ENCODE measurements at places on chromosomes 5 and 9.

DNA sequence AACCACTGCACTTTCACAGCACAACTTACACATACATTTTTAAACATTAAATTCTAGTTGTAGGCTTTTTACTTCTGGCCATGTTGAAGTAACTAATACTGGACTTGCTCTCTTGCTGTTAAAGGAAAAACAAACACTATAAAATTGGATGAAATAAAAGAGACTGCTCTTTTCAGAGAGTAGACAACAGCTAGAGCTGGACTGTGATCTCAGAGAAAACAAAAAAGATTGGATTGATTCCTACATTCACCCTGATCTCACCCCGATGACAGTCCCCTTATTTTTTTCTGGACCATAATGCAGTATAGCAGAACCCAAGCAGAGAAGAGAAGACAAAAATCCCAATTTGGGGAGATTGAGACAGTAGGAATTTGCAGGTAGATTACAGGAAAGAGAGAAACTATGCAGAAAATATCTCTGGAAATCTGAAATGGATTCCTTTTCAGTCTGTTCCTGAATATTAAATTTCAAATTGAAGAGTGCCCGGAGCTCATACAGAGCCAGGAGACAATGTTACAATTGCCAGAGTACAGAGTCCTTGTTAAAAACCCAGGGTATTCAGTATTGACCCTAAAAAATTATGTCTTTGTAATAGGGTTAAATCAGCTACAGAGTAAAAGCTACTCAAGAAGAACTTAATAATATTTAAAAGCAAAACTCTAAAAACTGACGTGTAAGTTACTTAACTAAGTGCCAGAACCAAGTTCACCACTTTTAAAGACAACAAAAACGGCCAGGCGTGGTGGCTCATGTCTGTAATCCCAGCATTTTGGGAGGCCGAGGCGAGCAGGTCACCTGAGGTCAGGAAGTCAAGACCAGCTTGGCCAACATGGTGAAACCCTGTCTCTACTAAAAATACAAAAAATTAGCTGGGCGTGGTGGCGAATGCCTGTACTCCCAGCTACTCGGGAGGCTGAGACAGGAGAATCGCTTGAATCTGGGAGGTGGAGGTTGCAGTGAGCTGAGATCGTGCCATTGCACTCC, 208.6 kb downstream of the MPDZ start:
- no peak for DNase-seq

DNA sequence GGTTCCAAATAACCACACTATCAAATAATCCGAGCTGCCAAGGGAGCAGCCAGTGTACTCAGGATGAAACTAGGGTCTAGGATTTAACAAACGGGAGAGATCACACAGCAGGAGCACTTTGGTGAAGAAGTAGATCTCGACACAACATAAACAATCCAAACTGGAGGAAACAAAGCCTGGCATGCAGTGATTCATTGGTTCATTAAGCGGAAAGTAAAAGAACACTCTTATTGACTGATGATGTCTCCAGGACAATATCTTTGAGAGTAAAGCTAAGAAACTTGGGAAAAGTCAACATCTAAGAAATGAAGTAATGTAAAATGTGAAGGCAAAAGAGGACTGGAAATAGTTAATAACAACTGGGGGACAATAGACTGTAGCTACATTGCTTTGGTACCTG, 1478.3 kb upstream of the CDH9 start:
- no peak for DNase-seq

DNA sequence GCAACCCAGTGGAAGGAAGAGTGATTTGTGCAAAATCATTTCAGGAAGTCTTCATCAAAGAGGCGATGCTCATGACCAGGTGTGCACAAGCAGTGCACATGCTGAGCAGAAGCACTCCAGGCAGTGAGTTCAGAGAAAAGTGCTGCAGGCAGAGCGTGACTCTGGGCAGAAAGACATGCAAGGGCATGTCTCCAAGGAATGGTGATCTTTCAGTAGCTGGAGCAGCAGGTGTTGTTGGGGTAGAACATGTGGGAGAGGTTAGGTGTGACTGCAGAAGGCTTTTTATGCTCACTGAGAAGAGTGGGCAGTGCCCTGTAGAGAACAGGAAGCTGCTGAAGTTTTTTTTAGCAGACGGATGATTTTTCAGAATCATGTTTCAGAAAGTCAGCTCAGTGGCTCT, 545.4 kb upstream of the TLE4 start:
- DNase-seq = no peak

DNA sequence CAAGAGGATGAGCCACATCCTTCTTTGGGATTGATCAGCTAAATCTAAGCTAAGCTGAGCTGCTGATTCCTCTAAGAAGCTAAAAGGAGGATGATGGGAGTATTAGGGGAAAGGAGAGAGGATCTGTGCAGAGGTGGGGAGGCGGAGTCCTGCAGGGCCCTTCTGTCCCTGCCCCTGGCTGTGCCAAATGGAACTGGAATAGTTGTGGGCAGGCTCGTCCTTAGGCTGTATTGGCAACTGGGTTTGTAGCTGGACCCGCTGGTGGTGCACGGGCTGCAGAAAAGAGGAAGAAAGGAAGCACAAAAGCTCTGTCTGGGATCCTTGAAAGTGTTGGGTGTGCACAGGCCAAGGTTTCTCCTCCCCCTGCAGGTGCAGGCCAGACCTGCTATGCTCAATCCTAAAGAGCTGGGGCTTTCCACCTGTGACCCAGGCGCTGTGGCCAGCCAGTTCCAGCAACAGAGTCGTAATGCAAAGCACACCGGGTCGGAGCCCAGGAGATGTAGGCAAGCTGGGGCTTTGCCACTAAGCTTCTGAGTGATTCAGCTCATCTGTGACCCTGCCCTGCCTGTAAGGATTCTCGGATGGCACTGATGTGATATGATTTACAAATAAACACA, 9.8 kb downstream of the CLTB start:
- no peak for DNase-seq

DNA sequence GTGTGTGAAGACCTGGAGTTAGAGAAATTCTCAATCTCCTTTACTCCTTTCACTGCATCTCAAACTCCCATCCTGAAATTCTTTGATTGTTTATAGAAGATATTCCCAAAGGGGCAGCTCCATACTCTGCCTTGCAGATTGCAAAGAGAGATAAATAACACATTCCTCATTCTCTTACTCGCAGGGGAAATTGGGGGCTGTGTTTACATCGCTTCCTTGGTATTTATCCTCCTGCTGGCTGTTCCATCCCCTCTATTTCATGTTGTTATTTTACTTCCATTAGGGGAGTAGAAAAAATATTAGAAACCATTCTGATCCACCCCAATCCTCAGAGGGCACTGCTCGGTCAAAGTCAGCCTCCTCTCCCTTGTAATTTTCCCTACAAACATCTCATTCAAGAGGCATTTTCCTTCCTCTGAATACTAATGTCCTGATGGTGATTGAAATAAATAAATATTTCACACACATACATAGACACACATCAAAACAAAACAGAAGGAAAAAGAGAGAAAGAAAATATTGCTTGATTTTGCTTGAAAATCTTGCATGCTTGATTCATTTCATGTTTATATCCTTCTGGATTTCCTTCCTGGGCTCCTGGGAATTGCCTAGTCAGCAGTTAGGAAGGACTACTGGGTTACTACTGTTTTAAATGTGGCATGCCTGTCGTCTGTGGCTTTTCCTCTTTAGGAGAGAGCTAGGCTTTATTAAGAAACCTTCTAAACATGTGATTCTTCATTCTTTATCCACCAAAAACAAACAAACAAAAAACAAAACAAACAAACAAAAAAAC, 420.1 kb upstream of the PAPPA start:
- DNase-seq = no peak

- no peak for DNase-seq
These were observed 11.5 kb downstream of the STKLD1 start for GRCh38 chr9:133387680-133388079.

DNA sequence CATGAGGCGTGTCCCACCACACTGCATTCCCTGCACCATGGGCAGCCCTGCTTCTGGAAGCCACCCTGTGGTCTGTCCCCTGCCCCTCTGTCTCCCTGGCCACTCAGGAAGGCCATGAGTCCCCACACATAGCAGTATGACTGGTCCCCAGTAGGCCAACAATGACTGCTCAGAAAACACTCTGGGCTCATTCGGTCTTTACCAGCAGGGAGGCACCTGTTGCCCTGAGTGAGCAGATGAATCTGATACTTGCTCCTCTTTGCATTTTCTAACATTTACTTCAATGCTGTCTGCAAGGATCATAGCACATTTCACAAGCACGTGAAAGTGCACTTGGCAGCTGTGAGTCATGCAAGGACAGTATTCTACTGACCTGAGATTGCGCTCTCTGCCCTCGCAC, 365.4 kb upstream of the IRX1 start:
- DNase-seq = no peak

DNA sequence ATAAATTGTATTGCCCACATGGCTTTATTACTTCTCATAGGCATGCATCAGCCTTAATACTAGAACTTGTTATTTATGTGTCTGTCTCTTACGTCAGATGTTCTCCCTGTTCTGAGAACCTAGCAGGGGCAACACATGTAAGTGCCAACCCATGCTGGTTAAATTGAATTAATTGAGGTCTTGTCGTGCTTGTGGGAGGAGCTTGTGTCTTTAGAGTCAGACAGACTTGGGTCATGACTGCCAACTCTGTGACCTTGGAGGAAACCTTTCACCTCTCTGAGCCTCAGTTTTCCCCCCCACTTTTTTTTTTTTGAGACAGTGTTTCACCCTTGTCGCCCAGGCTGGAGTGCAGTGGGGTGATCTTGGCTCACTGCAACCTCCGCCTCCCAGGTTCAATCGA, 2.2 kb upstream of the MEGF9 start:
- DNase-seq = no peak

- no peak for DNase-seq
These were observed 23.3 kb upstream of the UGT3A2 start for GRCh38 chr5:36089989-36090388.

DNA sequence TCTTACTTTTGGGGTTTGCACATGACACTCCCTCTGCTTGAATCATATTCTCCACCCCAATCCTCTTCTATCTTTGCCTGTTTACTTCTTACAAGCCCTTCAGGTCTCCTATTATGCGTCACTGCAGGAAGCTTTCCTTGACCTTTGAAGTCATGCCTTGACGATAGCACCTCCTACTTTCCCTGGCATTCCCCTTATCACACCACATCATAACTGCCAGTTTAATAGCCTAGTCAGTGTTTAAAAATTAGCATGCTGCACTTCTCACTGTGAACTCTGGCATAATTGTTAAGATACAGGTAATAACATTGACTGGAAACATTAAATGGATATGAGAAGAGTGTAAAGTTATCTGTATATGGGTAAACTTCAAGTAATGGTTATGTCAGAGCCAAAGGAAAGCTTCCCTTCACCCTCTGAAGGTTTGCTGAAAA, 37.1 kb upstream of the CEP120 start:
- DNase-seq = no peak

DNA sequence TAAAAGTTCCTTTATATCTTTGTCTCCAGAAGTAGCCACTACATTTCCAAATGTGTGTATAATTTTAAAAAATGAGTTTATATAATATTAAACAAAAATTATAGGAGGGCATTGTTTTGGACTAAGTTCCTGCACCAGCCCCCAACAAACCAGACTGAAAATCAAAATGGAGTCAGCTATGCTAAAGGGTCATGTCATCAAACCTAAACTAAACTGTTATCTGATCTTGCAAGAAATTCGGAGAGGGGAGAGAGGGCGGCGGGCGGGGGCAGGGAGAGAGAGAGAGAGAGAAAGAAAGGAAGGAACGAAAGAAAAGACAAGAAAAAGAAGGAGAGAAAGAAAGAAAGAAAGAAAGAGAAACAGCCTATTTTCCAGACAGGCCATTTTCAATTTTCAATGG, 63.5 kb downstream of the DOCK2 start:
- DNase-seq = no peak

- no peak for DNase-seq
These were observed 406.9 kb downstream of the KDM4C start for GRCh38 chr9:7164440-7165330.

DNA sequence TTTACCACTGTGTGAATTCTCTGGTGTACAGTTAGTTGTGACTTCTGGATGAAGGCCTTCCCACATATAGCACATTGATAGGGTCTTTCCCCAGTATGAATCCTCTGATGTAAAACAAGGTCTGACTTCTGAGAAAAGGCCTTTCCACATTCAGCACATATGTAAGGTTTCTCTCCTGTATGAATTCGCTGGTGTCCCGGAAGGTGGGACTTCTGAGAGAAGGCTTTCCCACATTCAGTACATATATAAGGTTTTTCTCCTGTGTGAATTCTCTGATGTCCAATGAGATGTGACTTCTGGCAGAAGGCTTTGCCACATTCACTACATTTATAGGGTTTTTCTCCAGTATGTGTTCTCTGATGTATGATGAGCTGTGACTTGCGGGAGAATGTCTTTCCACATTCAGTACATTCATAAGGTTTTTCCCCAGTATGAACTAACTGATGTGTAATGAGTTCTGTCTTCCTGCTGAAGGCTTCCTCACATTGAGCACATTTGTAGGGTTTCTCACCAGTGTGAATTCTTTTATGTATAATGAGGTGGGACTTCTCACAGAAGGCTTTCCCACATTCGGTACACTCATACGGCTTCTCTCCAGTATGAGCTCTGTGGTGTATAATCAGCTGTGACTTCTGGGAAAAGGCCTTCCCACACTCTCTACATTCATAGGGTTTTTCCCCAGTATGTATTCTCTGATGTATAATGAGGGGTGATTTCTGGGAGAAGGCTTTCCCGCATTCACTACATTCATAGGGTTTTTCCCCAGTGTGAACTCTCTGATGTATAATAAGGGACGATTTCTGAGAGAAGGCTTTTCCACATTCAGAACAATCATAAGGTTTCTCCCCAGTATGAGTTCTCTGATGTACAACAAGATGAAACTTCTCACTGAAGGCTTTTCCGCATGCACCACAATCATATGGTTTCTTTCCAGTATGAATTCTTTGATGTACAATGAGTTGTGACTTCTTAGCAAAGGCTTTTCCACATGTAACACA, 9.1 kb downstream of the ZNF300 start:
- DNase-seq = no peak

DNA sequence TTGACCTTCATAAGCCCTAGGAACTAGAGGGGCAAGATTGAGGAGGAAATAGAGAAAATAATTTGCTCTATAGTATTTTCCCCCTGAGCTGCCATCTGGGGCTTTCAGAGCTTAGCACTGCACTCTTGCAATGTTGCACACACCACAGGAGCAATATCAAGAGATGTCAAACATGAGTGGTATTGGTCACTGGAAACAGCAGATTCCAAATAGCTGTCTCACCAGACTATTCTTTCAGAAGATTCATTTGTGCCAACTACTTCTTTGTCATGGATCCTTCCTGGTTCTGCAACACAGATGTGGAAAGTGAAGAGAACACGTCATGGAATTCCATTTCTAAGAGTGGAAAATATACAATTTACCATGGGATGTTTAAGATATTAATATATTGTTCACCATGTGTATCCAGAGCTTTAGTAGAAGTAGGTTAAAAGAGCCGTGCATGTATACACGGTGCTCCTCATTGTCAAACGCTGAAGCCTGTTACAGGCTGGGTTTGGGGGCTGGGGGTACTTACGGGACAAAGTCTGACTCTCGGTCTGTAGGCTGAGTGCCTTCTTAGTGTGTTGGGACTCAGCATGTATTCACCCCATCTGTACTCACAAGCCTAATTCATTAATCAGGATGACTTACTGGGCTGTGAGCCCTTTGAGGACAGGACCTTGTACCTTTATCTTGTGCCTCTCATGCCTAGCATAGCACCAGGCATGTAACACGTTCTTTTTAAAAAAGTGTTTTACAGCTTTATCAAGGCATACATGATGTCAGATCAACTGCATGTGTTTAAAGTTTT, 31.4 kb upstream of the GDNF start:
- no peak for DNase-seq
